ENCODE measurements at places on chromosomes 12 and 14.

DNA sequence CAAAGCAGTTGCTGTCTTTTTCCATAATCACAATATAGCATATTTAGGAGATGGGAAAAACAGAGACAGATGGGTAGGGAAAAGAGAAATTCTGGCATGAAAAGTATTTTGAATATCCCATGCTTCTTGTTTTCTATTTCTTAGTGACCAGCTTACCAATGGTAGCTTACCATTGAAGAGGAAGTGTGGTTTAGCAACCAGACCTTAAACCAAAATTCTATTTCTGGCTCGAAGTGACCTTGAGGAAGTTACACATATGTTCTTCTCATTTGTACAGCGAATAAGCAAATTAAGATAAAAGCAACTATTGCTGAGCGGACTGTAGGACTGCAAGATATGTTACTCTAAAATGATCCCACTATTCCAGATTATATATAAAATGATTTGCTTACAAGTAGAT is 82.9 kb downstream of the FGD4 start:
- no peak for DNase-seq

- no peak for DNase-seq
Observed at GRCh38 chr14:31268216-31268615, 60.6 kb upstream of the HECTD1 start.

DNA sequence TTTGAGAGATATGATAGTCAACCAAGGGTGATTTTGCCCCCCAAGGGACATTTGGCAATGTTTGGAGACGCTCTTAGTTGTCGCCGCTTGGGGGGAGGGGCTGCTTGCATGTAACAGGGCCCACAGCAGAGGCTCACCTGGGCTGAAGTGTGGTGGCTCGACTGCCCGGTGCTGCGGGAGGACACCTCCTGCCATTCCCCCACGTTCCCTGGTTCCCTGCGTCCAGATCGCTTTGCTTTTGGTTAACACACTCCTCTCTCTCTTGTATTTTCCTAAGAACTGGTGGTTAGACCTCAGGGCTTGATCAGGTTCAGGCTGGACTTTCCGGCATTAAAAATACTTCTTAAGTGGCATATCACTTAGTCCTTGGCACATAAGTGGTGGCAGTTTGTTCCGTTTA is 18.9 kb downstream of the PPP2R5C start:
- DNase-seq = no peak

GRCh38 chr14:102957222-102957621 is 34.8 kb downstream of the AMN start:
- DNase-seq = no peak

DNA sequence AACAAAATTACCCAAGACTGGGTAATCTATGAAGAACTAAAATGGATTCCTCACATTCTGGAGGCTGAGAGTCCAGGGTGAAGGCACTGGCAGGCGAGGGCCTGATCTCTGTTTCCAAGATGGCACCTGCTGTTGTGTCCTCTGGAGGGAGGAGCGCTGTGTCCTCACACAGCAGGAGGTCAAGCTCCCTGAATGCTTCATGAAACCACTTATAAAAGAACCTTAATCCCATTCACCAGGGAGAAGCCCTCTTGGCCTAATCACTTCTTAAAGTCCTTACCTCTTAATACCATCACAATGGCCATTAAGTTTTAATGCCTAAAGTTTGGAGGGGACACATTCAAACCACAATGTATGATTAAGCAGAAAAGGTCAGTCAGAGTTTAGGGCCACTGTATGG is 172.4 kb downstream of the EMP1 start:
- DNase-seq = no peak

- no peak for DNase-seq
Observed at GRCh38 chr12:127485528-127485927, 781.4 kb upstream of the TMEM132C start.

DNA sequence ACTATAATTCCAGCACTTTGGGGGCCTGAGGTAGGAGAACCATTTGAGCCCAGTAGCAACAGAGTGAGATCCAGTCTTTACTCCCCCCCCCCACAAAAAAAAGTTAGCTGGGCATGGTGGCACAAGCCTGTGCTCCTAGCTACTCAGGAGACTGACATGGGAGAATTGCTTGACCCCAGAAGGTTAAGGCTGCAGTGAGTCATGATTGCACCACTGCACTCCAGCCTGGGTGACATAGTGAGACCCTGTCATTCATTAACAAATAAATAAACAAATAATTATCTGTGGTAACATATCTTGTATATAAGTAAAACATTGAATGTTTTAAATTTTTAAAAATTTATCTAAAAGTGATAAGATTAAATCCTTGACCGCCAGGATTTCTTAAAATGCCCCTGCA is 4.8 kb downstream of the ENTPD5 start:
- DNase-seq = no peak
